GM23338 (cell line): ENCODE measurements at places on chromosomes 16 and 17.

GRCh38 chr16:79250502-79251098 lies 349.9 kb downstream of the MAF start:
- DNase-seq = no peak

- peak; percentile 95 for DNase-seq
Observed at GRCh38 chr16:68642436-68643101, 2.5 kb upstream of the CDH3 start.

DNA sequence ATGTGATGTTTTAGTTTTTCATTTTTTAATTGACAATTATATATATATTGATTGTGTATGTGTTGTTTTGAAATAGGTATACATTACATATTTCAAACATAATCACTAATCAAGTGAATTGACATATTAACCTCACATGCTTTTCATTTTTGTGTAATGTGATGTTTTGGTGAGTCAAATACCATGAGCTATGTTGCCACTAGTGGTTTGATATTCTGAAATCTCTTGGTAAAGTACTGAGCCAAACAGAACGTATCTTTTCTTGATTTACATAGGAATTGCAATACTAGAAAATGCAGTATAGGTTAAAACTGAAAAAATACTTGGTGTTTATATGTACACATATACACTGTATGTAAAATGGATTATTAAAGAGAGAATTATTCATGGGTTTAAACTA lies 65.2 kb upstream of the SIAH1 start:
- no peak for DNase-seq

DNA sequence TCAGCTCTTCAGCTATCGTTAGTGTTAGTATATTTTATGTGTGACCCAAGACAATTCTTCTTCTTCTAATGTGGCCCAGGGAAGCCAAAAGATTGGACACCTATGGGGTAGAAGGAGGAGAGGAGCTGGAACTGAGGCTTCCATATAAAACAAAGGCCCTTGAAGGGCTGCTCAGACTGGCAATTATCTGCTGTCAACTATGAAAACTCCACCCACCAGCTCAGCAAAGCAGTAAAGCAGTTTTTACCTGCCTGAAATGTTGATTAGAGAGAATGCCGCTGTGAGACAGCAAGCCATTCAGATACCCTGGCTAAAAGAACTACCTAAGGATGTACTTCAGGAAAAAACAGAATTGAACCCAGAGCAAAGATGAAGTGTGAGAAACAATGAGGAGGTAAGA lies 45.9 kb upstream of the GNAO1 start:
- DNase-seq = peak; percentile 33

GRCh38 chr16:70253291-70254106 lies 1.8 kb upstream of the EXOSC6 start:
- DNase-seq = peak; percentile 86

DNA sequence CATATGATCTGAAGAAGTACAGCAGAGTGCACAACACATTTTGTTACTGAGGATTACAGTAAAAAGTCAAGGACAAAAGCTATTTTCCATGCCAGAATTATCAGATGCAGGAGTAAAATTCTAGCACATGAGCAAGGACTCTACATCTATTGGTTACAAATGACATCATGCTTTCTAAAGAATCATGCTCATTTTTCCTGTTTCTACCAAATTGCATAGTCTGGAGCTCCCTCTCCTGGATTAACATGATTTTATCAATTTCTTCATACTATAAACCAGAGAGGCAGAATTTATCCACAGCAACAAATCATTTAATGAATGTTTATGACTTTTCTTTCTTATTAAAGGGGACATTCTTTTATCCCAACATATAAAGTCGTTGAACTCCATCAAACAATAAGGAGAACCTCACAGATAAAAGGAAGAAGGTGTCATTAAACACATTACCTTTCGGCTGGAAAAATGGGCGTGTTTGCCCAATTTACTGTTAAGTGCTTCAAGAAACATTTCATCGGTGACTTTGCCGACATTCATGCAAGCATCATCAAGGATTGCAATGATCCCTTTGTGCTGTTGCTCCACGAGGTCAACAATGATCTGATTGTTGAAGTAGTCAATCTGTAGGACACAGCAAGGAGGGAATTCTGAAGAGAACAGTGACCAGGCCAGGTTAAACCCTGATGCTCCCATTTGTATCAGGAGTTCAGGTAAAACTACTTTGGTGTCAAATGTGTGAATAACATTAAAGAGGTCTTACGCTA lies 121.7 kb downstream of the MYO1D start:
- DNase-seq = peak; percentile 53

GRCh38 chr16:30738984-30739951 lies 9.0 kb upstream of the PHKG2 start:
- no peak for DNase-seq

- peak; percentile 98 for DNase-seq
Observed at GRCh38 chr16:86575754-86576557, 2.4 kb upstream of the FOXL1 start.
